ENCODE measurements at places on chromosomes 3 and 15. TPM values are rescaled to one million over a fixed set of nuclear protein-coding genes. Genes with fewer than 3 reads are reported as not detected.

The ACSBG1 gene
- not detected for total RNA-seq

The CSTA gene
- 1.0 TPM for total RNA-seq

The MYRIP gene
- 0.59 TPM for total RNA-seq

The SAMD7 gene
- not detected for total RNA-seq

The OIP5 gene
- 23.4 TPM for total RNA-seq

The MKRN2OS gene
- 1.7 TPM for total RNA-seq

The GPR156 gene
- total RNA-seq: 3.1 TPM

The CAPN7 gene
- total RNA-seq: 40.3 TPM

The GOLGA8S gene
- total RNA-seq: not detected

The NPAP1 gene
- total RNA-seq: not detected

The ARGFX gene
- not detected for total RNA-seq

The SNTN gene
- total RNA-seq: not detected

The NR2C2 gene
- total RNA-seq: 37.4 TPM

The RLBP1 gene
- not detected for total RNA-seq

The TMCO5A gene
- not detected for total RNA-seq

The ITPKA gene
- total RNA-seq: 18.1 TPM

The PEX11A gene
- 4.1 TPM for total RNA-seq

The LTF gene
- total RNA-seq: not detected

The EPHB3 gene
- 5.6 TPM for total RNA-seq

The OR5K2 gene
- total RNA-seq: not detected
